Ascending aorta (tissue), 2 donors: ENCODE measurements at places on chromosomes 6 and 20.

DNA sequence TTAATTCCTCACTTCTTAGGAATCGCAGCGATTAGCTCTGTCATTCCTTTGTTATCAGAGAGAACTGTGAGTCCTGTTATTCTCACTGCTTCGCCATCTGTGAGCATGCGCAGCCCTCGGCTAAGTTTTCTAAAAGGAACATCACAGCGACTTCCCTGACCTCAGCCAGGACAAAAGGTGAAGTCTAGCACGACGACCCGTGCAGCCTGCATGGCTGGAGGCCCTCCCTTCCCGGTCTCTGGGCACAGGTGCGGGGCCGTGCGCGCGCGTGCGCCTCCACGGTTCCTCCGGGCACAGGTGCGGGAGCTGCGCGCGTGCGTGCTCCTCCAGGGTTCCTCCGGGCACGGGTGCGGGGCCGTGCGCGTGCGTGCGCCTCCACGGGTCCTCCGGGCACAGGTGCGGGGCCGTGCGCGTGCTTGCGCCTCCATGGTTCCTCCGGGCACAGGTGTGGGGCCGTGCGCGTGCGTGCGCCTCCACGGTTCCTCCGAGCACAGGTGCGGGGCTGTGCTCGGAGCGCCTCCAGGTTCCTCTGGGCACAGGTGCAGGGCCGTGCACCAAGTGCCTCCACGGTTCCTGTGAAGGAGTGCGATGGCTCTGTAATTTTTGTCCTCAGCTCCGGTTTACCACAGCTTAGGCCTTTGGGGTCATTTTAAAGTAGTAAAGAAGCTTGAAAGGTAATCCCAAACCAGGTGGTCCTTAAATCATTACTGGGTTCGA, 212.3 kb downstream of the ERMARD start:
- H3K27me3 ChIP-seq = no peaks in the 10 kb centered on the region
- no peak for DNase-seq
- no peak overlapping the region for H3K27ac ChIP-seq
- H3K4me3 ChIP-seq = no peak overlapping the region
- H3K4me1 ChIP-seq = no peaks in the 10 kb centered on the region

DNA sequence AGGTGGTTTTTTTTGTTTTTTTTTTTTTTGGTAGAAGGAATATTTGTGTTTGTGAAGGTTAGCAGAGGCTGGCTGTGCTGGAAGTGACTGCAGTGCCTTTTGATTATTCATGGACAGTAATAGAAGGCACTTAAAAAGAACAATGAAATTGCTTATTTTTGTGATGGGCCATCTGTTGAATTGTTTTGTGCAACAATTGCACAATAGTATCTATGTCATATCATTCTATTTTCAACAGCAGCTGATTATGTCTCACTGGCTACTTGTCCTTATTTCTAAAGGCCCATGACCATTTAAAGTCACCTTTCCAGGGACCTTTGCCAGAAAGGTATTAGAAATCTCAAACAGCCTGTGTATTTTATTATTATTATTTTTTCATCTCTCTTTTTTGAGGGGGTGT, 70.6 kb downstream of the AFG1L start:
- H3K4me3 ChIP-seq = no peak overlapping the region
- H3K27me3 ChIP-seq = no peaks in the 10 kb centered on the region
- no peaks in the 10 kb centered on the region for H3K4me1 ChIP-seq
- no peak for DNase-seq
- no peak overlapping the region for H3K27ac ChIP-seq

DNA sequence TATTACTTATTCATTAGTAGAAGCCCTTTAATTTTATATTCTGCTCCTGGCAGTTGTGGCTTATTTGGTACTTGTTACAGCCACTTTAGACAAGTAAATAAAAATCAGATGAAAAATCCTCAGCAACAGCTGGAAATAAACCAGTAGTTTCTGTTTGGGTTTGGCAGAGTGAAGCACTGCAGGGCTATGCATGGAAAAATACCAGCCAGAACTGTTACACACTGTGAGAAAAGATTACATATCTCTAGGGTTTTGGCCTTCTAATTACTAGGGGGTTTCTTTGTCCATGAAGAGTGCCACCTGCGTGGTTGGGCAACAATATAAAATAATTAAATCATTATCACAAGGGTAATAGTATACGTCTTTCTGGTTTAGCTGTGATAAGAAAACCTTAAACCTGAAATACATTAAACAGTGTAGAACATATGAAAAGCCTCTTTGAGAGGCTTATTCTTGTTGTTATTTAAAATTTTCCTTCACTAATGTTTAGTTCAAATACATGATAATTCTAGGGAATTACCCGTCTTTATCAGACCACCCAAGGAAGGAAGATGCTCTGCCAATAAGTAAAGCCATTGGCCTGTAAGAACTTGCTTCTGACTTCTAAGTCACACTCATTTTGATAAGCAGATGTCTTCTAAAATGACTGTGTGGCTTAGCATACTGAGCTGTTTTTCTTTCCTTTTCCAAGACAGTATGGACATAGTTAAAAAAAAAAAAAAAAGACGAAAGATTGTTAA, 320.0 kb upstream of the FLRT3 start:
- no peaks in the 10 kb centered on the region for H3K27me3 ChIP-seq
- H3K27ac ChIP-seq = no peak overlapping the region
- no peak overlapping the region for H3K4me3 ChIP-seq
- DNase-seq = no peak

GRCh38 chr6:28449056-28449455, 5.8 kb upstream of the ZSCAN23 start:
- no peaks in the 10 kb centered on the region for H3K4me1 ChIP-seq
- H3K4me3 ChIP-seq = no peak overlapping the region
- H3K27ac ChIP-seq = no peak overlapping the region

DNA sequence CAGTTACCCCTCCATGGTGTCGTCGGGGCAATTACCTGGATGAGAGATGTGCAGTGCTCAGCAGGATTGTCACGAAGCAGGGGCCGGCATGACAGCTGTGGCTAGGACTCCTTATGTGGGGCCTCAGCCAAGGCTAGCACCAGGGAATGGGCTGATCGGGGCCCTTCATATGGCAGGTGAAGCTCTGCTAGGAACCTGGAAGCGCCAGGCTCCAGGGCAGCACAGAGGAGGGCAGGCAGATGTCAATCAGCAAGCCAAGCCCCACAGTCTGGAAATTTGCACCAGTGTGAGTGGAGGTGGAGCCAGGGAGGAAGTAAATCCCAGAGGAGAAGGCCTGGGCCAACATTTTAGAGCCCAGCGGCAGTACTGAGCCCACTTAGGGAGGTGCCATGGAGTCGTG, 21.2 kb downstream of the SYNDIG1 start:
- no peaks in the 10 kb centered on the region for H3K36me3 ChIP-seq
- H3K27ac ChIP-seq = no peak overlapping the region
- no peaks in the 10 kb centered on the region for H3K4me1 ChIP-seq
- H3K27me3 ChIP-seq = no peaks in the 10 kb centered on the region

DNA sequence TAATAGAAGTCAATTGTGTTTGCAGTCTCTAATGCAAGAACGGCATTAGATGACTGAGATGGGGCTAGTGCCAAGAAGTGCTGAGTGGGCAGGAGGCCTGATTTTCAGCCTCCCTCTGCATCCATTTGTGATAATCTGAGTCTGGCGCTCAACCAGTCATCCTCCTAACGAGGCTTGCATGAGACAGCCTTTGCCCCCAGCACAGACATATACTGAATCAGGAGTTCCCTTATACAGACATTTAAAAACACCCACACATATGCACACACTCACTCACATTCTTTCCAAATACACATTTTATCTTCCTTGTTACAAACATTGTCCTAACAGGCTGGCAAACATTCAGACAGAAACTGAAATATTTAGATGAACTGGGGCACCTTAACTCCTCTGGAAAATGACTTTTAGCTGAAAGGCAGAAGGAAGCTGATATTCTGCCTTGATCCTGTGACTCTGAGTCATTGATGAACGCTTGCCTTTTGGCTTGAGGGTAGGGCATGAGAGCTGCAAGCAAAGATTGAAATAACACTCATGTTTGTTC, 562.3 kb downstream of the DHX35 start:
- H3K36me3 ChIP-seq = no peaks in the 10 kb centered on the region
- H3K4me3 ChIP-seq = no peak overlapping the region
- no peak for DNase-seq
- H3K4me1 ChIP-seq = no peaks in the 10 kb centered on the region
- H3K27ac ChIP-seq = no peak overlapping the region

- H3K4me3 ChIP-seq = no peak overlapping the region
- no peak for DNase-seq
- H3K36me3 ChIP-seq = no peaks in the 10 kb centered on the region
Measured at GRCh38 chr20:34251619-34252018, 10.4 kb downstream of the ASIP start.

- H3K4me3 ChIP-seq = no peak overlapping the region
- no peak overlapping the region for H3K27ac ChIP-seq
- no peaks in the 10 kb centered on the region for H3K27me3 ChIP-seq
- no peak for DNase-seq
Measured at GRCh38 chr6:11255610-11256009, 23.1 kb upstream of the NEDD9 start.

DNA sequence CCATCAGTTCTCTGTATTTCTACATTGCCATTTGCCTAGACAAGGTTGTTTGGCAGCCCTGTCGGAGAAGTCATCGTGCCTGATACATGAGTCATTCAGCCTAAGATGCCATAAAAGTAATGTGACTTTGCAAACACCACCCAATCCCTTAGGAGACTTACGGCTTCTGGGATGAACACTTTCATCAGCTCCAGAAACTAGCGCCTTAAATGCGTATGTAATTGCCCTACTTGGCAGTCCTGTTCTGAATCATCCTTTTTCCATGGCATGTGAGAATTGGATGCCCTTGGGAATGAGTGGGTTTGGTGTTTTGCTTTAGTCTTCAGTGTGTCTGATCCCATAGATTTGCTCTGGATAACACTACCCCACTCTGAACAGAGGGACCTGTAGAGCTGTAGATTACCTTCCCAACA, 158.5 kb downstream of the SASH1 start:
- DNase-seq = no peak
- H3K36me3 ChIP-seq = no peaks in the 10 kb centered on the region
- peak overlapping the region; percentile 33 for H3K4me3 ChIP-seq
- H3K27me3 ChIP-seq = no peaks in the 10 kb centered on the region
- peak overlapping the region; percentile 88 for H3K27ac ChIP-seq
- no peaks in the 10 kb centered on the region for H3K4me1 ChIP-seq

- H3K4me3 ChIP-seq = peak overlapping the region; percentile 2
- DNase-seq = no peak
- peaks cover 27% of the 10 kb centered on the region for H3K4me1 ChIP-seq
- H3K27me3 ChIP-seq = no peaks in the 10 kb centered on the region
- H3K36me3 ChIP-seq = no peaks in the 10 kb centered on the region
- H3K27ac ChIP-seq = peak overlapping the region; percentile 80
Measured at GRCh38 chr6:90160013-90160412, 136.6 kb downstream of the BACH2 start.

GRCh38 chr6:47967843-47968242, 143.2 kb downstream of the PTCHD4 start:
- H3K36me3 ChIP-seq = no peaks in the 10 kb centered on the region
- no peak overlapping the region for H3K27ac ChIP-seq
- no peak for DNase-seq

GRCh38 chr6:82921258-82921657, 144.4 kb downstream of the UBE3D start:
- no peaks in the 10 kb centered on the region for H3K27me3 ChIP-seq
- DNase-seq = no peak
- H3K4me3 ChIP-seq = no peak overlapping the region
- H3K4me1 ChIP-seq = no peaks in the 10 kb centered on the region
- H3K27ac ChIP-seq = no peak overlapping the region

GRCh38 chr20:39700528-39700927, 738.4 kb downstream of the DHX35 start:
- H3K4me1 ChIP-seq = no peaks in the 10 kb centered on the region
- no peak for DNase-seq
- no peaks in the 10 kb centered on the region for H3K27me3 ChIP-seq
- no peak overlapping the region for H3K27ac ChIP-seq
- no peaks in the 10 kb centered on the region for H3K36me3 ChIP-seq

DNA sequence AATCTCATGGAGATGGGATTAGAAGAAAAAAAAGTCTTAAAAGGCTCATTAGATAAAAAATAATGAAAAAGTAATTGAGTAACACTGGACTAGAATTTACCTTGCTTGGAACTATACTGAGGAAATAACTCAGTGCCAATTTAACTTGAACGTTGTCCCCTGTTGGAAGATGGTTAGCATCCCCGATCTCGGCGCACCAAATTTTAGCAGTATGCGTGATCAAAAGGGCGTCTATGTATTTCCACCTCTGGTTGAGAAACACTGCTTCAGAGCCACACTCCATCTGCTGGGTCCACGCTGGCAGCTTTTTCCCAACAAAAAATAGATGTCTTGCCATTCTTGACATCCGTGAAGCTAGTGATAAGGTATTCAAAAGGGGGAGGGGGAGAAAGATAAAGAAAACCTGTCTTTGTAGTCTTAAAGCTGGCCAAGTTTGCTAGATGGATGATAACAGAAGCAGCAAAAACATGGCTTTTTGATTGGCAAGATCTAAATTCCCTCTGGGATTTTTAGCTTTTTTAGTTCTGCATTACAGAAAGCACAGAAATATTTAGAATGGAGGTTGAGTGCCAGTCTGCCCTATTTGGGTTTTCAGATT, 6.4 kb downstream of the HINT3 start:
- H3K27ac ChIP-seq = no peak overlapping the region
- no peaks in the 10 kb centered on the region for H3K27me3 ChIP-seq
- peaks cover 7% of the 10 kb centered on the region for H3K36me3 ChIP-seq
- no peak for DNase-seq
- peaks cover 12% of the 10 kb centered on the region for H3K4me1 ChIP-seq
- H3K4me3 ChIP-seq = no peak overlapping the region

- no peaks in the 10 kb centered on the region for H3K36me3 ChIP-seq
- H3K27ac ChIP-seq = peak overlapping the region; percentile 48
- no peak for DNase-seq
Measured at GRCh38 chr6:77425671-77426070, 37.6 kb downstream of the HTR1B start.

DNA sequence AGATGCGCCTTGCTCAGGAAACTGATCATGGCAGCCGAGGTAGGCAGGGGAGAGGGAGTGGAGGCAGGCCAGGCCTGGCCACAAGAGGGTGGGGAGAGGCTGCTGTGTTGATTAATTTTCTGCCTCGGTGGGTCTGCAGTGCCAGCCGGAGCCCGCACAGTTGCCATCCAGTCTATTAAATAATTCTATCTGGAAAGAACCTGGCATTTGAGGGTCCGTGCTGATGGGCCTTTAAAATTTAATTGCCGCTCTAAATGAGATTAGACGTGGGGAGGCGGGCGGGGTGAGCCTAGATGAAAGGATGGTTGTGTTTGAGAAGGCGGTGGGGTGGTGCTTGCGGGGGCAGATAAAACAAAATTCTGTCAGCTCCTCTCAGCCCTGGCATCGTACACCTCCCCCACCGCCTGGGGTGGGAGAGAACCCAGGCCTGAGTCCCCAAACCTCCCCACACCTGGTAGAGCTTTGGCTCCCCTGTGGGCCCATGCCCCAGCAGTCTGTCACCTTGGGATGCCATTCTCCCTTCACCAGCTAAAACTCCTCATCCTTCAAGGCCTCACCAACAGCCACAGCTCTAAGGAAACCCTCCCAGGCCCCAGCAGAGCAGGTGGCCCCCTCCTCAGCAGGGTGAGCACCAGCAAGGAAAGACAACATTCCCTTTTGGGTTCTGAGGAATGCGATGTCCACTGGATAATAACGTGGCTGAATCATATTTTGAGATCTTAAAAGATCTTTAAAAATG, 167.3 kb downstream of the GRM4 start:
- H3K4me3 ChIP-seq = no peak overlapping the region
- H3K27ac ChIP-seq = no peak overlapping the region
- no peak for DNase-seq
- no peaks in the 10 kb centered on the region for H3K36me3 ChIP-seq
- H3K4me1 ChIP-seq = no peaks in the 10 kb centered on the region

- no peak overlapping the region for H3K4me3 ChIP-seq
- no peak overlapping the region for H3K27ac ChIP-seq
- no peak for DNase-seq
Measured at GRCh38 chr6:156731396-156731795, 45.8 kb upstream of the ARID1B start.

GRCh38 chr6:4259391-4259790, 124.0 kb upstream of the ECI2 start:
- no peak overlapping the region for H3K27ac ChIP-seq
- H3K36me3 ChIP-seq = no peaks in the 10 kb centered on the region
- no peak overlapping the region for H3K4me3 ChIP-seq
- no peaks in the 10 kb centered on the region for H3K27me3 ChIP-seq
